ENCODE measurements at places on chromosomes 16 and 17.
A peak's percentile ranks its signal among the peaks of the same experiment; 100 is the strongest.

DNA sequence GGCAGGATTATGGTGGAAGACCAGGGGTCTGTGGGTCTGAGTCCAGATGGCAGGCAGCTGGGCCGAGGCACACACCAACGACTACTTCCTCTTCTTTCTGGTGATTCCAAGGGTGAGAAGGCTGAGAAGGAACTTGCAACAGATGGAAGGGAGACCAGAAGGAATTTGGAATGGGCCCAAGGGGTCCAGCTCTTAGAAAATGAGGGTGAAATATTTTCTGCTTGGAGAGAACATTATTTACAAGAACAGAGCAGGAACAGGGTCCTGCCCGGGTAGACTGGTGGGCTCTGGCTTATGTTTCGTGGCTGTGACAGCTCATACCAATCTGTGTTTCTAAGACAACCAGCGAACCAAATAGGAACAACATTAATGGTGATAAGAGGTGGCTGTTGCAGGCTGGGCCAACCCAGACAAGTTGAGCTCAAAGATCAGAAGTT, 36.6 kb downstream of the CCDC42 start:
- DNase-seq = no peak

GRCh38 chr17:56697190-56697589, 103.7 kb downstream of the NOG start:
- DNase-seq = no peak

GRCh38 chr17:27233059-27233458, 60.9 kb upstream of the WSB1 start:
- DNase-seq = no peak

DNA sequence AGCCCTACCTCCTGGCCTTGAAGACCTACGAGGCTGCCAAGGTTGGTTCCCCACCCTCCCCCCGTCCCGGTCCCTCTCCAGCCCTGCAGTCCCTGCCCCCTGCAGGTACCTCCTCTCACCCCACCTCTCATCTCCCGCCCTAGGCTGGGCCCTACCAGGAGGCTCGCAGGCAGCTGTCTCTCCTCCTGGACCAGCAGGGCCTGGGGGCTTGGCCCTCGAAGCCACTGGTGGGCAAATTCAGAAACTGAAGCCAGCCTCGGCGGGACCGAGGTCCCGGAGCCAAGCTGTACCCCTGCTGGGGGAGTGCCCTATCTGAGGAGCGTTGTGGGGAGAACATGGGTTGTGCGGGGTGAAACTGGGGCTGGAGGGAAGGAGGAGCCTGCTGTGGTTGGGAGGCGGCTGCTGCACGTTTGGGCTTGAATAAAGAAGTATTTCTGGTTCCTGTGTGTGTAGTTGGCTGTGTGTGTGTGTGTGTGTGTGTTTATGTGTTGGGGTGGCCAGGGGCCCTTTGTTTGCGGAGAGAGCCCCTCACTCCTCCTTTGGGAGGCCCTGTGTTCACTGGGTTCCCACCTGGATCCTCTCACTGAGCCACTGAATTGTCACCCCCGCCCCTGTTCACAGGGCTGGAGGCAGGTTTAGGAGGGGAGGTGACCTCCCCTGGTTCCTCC, 5.9 kb downstream of the ADAD2 start:
- no peak for DNase-seq

DNA sequence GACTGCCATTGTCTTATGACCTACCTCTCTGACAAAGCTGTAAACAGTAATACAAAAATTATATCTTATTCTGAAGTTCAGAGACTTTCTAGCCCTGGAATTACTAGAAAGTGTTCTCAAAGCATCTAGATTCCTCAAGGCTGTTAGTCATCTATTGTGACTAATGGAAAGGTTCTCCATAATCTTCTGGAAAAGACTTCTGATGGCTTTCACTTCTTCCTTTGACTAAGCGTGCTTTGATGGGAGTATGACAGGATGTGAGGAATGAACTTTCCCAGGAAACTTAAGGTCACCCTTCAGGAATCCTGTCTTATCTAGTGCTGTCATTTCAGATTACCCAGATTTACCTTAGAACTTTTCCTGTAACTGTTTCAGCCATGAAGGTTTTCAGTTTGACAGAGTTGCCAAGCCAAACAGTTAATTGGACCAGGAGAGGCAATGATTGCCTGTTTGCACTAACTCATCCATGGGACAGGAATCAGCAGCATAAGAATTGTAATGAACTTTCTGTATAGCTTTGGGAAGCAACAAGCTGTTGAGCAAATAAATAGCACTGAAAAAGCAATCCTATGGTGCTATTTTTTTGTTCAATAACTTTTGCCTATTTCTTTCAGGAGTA, 43.5 kb downstream of the AP2B1 start:
- DNase-seq = no peak

DNA sequence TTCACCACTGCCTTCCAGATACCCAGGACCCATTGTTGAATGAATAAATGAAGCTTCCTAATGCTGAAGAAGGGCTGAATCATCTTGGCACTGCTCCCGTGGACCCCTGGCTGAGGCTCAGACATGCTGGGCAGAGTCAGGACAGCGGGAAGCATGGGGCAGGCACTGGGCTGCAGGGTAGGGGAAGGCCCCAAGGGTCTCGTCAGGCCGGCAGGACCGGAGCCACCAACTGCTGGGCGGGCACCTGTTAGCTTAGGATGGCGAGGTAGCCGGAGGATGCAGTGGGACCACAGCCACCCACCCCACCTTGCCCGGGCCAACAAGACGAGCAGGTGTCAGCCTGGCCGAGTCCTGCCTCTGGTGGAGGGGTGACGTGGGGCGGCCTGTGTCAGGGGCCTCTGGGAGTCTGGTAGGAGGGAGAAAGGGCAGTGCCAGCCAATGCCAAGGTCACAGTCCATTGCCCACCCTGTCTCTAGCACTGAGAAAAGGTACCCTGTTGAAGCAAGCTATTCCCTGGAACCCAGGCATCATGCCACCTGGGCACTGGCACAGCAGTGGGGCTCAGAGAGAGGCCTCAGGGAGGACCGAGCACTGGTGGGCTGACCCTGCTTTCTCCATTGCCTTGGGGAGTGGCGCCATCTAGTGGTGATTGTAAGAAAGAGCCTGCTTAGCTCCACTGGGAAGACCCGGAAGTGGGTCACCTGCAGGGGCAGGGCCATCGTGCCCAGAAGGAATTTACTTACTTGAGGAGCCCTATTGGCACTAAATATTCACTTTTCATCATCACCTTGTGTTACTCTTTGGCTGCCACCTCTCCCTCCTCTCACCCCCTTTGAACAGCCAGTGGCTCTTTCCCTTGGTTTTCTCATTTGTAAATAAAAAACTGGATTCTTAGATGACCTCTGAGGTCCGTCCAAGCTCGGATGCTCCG, 3.0 kb upstream of the DLX3 start:
- peak; percentile 83 for DNase-seq

DNA sequence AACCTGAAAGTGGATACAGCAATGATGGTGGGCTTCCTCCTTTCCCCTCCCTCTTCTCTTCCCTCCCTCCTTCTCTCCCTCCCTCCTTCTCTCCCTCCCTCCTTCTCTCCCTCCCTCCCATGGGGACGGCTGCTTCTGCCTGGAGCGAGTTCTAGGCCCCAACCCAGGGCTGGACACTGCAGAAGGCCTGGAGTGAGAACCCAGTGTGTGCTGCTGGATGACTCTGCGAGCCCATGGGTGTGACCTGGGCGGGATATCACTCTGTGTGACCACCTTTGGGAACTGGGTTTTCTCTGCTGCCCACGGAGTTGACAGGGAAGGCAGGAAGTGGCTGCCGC, 242.6 kb upstream of the GSE1 start:
- DNase-seq = no peak

GRCh38 chr16:35150805-35151312, 1691.4 kb downstream of the TP53TG3F start:
- no peak for DNase-seq

GRCh38 chr16:87789437-87790291, 23.9 kb upstream of the KLHDC4 start:
- no peak for DNase-seq

GRCh38 chr16:10652730-10653590, 41.8 kb downstream of the TEKT5 start:
- DNase-seq = peak; percentile 64

GRCh38 chr17:36944553-36944952, 4.2 kb upstream of the AATF start:
- no peak for DNase-seq

GRCh38 chr16:68470461-68471150, 22.3 kb upstream of the SMPD3 start:
- DNase-seq = no peak

DNA sequence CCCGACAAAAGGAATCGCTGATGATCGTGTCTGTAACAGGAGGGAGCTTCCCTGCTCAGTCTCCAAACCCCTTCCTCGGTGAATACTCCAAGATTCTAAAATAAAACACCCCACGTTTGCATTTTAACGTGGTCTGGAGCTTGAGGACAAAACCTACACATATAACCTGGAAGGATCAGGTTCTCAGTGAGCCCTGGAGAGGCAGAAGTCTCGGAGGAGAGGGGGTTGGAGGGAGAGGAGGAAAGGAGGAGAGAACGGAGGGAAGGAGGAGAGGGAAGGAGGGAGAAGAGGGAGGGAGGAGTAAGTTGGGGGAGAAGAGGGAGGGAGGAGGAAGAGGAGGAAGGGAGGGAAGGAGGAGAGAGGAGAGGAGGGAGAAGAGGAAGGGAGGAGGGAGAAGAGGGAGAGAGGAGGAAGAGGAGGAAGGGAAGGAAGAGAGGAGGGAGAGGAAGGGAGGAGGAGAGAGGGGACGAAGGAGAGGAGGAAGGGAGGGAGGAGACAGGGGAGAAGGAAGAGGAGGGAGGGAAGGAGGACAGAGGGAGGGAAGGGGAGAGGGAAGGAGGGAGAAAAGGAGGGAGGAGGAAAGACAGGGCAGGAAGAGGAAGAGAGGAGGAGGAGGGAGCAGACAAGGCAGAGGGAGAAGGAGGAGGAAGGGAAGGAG, 27.4 kb upstream of the GINS2 start:
- DNase-seq = no peak
